Colonic mucosa (tissue), 4 donors: ENCODE measurements at places on chromosomes 12 and 14.

DNA sequence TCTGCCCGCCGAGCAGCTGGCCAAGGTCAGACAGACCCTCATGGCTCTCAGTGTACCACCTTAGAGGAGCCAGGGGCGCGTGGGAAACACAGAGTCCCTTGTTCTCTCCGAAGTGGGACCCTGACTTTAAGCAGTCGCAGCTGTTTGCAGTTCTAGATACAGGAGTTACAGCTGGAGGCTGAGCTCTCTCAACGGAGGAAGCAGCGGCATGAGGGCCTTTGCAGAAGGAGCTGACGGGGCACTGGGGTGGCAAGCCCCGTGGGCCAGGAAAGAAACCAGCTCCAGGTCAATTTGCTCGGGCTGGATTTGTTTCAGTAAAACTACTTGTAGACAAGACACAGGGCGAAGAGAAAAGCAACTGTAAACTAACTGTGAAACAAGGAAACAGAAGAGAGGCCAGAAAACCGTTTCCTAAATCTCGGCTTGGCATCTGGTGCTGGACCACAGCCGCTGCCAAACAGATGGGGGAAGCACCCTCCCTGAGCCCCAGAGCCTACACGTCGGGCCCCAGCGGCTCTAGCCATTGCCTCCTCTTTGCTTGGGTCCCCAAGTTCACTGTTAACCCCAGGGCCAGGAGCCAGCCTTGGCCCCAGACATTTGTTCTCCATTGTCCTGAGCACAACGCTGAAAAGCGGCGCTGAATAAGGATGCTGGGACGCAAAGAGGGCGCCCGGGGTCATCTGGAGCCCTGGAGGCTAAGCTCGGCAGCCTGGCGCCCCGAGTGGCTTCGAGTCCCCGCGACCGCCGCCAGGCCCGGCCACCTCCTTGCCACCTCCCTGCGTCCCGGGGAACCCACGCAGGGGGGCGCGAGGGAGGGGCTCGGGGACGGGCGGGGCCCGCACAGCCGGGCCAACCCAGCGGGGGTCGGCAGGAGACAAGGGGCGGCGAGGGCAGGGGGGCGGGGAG lies 914 bp upstream of the PACS2 start:
- peak; percentile 47 for DNase-seq

GRCh38 chr12:98797200-98797599 lies 152.1 kb downstream of the APAF1 start:
- DNase-seq: no peak

DNA sequence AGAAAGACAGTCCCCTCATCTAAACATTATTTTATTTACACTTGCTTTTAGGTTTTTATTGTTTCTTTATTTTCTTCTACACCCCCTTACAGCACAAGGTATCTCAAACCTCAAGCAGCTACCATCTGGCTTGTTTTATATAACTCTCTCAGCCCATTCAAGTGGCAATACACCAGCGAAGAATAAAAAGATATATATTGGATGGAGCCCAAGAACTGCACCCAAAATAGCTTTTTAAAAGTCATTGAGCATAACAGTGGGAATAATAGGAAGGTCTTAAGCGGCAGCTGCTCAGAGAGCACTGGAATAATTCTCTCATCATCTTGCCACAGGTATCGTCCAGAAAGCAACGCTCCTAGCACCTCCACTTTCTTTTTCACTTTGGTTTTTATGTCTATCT lies 322.5 kb downstream of the SYT1 start:
- no peak for DNase-seq

DNA sequence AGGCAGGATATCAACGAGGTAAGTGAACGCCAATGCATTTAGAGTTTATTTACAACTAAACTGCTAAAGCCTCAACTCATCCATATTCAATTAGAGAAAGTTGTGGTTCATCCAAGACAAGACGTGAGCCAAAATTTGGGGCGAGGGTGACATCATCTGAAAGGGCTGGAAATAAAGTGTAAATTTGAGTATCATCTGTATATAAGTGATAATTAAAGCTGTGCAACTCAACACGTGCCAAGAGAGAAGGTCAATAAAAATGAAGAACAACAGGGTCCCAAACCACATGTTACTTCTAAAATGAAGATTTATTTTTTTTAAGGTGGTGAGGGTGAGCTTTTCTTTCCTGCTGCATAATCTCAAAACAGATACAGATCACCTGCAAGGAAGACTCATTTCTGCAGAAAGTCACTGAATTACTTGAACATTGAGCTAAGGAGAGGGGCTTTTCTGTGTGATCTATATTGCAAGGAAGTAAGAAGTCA lies 203.6 kb downstream of the EFCAB11 start:
- DNase-seq: no peak

DNA sequence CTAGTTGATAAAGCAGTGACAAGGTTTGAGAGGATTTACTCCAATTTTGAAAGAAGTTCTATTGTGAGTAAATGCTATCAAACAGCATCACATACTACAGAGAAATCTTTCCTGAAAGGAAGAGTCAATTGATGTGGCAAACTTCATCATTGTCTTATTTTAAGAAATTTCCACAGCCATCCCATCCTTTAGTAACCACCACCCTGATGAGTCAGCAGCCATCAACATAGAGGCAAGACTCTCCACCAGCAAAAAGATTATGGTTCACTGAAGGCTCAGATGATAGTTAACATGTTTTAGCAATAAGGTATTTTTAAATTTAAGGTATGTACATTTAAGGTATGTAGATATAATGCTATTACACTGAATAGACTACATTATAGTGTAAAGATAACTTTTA lies 122.1 kb upstream of the ARHGAP5 start:
- DNase-seq: no peak

GRCh38 chr12:58458102-58458501 lies 462.2 kb downstream of the LRIG3 start:
- DNase-seq: no peak

DNA sequence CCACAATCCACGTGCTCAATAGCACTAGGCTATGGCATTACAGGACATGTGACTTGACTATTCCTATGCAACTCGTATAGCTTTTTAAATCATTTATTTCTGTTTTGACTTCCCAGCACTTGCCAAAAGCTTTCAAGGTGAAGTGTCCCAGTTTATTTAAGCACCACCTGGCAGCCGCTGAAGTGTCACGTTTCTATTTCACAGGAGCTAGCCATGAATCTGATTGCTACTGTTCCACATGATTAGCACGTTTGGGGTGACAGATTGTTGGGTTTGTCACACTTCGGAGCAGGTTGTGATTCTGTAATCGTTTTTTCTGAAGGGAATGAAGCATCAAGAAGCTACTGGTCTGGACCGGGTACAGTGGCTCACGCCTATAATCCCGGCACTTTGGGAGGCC lies 39.9 kb upstream of the BICDL1 start:
- DNase-seq: no peak

GRCh38 chr14:69814397-69814796 lies 17.4 kb upstream of the SLC10A1 start:
- DNase-seq: no peak

- no peak for DNase-seq
These were observed 206.4 kb downstream of the ERC1 start for GRCh38 chr12:1197264-1198018.
